ENCODE measurements at places on chromosomes 16 and 17.

DNA sequence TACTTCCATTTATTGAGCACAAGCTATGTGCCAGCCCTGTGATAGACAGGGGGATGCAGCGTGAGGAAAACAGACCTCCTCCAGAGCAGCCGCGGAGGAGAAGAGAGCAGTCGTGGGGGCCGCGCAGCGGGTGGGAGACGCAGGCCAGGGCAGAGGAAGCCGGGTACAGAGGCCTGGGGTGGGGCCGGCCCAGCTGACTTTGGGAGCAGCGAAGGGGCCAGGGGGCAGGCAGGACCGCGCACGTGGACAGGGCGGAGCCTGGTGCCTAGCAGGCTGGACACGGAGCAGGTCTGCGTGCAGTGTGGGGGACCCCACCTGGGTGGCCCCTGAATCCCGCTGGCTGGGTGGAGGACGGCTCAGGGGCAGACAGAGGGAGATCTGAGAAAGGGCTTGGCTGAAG lies 46.2 kb downstream of the ZFPM1 start:
- no peak for DNase-seq

DNA sequence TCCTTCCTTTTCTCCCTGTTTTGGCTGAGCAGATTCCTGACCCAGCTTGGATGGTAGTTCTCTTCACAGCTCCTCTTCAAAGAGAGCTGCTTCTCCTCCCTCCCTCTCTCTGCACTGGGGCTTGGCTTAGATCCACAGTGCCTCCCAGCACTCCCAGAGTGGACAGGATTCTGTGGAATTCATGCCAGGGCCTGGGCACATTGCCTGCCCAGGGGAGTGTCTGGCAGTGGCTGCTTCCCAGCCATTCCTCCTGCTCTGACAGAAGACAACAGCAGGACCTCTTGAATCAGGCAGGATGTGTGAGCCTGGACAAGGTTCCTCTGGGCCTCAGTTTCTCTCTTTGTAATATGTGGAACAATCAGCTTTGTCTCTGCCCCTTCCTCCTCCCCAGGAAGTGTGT lies 4.5 kb upstream of the MMP28 start:
- DNase-seq, result no peak

GRCh38 chr16:88384222-88385111 lies 1.7 kb downstream of the ZNF469 start:
- no peak for DNase-seq

GRCh38 chr16:46695937-46696336 lies 6.5 kb downstream of the ORC6 start:
- DNase-seq, result no peak

DNA sequence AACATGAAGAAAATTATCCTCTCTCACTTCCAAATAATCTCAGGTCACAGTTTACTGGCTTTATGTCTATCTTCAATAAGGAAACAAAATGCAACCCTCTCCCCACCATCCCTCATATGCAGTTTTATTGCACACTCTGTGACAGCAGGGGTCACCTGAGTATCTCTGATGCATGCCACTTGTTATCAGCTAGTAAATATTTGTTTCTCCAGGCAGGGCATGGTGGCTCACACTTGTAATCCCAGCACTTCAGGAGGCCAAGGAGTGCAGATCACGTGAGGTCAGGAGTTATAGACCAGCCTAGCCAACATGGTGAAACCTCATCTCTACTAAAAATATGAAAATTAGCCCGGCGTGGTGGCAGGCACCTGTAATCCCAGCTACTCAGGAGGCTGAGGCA lies 61.1 kb downstream of the ADAMTS18 start:
- DNase-seq, result peak; percentile 66

DNA sequence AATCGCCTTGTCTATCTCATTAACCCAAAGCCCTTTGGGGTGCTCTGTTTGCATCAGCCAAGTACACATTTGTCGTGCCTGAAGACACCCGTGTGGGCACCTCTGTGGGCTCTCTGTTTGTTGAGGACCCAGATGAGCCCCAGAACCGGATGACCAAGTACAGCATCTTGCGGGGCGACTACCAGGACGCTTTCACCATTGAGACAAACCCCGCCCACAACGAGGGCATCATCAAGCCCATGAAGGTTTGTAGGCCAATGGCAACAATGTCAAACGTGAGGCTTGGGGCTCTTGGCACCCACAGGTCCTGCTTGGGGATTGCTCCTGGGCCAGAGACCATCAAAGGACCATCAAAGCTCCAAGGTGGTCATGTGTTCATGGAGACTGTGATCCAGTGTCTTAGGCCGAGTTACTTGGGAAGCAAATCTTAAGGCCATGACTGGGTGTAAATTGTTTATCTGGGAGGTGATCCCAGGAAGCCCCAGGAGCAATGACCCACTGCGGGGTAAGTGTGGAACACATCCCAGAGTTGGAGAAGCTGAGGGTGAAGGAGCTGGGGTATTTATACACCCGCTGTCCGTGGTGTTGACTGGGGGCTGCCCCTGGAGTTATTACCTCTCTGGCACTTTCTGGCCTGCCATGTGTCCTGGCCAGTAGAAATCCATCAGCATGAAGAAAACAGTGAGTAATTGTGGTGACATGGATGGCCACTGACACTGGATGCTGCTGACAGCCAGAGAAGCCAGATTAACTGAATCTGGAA lies 24.0 kb downstream of the CDH5 start:
- no peak for DNase-seq

- no peak for DNase-seq
These were observed 191.7 kb upstream of the RBFOX1 start for GRCh38 chr16:7140899-7141298.

DNA sequence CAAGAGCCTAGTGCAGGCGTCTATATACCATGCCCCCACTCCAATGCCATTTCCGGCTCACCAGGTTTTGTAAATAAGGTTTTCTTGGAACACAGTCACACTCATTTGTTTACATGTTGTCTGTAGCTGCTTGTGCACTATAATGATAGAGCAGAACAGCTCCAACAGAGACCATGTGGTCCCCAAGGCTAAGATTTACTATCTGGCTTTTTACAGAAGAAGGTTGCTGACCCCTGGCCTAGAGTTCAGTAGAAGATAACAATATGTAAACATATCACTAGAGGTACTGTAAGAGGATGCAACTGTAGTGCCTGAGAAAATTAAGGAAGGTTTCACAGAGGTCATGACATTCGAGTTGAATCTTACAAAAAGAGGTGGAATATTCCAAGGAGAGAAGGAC lies 66.3 kb downstream of the CACNG1 start:
- DNase-seq, result no peak

All from NCI-H510A (cell line).